ENCODE measurements at places on chromosomes 11 and 22.

GRCh38 chr11:15795378-15795777 is 561.0 kb downstream of the SOX6 start:
- no peak for DNase-seq

- no peak for DNase-seq
These were observed 19.1 kb downstream of the RFPL2 start for GRCh38 chr22:32185821-32186220.

DNA sequence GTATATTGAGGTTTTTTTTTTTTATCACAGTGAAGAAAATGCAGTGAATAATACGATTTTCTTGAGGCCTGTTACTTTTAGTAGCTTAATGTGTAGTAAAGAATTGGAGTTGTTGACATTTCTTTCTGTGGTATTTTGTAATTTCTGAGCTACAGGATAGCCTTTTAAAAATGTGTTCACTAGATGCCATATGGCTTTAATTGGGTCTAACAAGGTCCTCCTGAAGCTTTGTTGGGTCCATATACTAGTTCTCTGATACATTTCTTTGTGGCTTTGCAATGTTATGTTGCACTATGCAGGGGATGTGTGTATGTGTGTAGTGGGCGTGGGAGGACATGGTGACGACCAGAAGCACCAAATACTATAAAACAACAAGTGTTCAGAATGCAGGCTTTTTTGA is 25.1 kb downstream of the FBXO7 start:
- DNase-seq: no peak

DNA sequence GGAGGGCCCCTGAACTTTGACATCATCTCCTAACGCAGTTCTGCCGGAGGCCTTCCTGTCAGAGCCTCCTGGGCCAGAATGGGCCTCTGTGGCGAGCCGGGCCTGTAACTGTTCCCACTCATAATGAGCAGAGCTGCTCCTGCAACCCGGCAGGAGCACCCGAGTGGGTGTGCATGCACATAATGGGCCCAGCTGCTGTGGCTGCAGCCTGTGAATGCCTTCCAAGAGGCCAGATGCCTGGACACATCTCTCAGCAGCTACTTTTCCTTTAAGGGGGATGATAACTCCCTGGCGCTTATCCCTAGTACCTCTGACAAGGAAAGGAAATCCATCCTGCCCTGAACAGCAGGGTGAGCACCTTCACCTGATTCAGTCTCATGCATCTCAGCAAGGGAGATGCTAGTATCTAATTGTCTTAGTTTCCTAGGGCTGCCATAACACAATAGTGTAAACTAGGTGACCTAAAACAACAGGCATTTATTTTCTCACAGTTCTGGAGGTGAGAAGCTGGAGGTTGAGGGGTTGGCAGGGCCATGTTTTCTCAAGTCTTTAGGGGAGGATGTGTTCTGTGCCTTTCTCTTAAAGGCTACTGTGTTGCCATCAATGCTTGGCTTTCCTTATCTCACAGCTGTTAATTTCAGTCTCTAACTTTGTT is 120.5 kb downstream of the TEAD1 start:
- no peak for DNase-seq

- no peak for DNase-seq
These were observed 495 bp upstream of the IFITM1 start for GRCh38 chr11:313304-313786.

GRCh38 chr11:28342716-28343115 is 234.5 kb downstream of the METTL15 start:
- DNase-seq: no peak

DNA sequence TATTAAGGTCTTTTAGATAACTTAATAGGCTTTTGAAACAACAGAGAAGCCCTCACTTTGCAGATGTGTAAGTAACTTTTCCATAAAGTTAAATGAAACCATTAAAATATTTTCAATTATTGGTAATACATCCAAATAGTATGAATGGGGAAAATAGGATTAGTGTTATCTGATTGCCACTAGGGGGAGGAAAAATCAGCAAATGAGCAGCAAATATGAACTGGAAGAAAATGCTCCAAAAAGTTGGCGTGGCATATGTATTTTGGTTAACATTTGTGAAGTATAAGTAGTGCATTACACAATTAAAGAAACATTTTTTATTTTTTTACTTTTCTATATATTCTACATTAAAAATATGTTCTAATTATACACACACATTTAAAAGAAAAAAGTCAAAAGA is 259.8 kb upstream of the ANO5 start:
- no peak for DNase-seq

DNA sequence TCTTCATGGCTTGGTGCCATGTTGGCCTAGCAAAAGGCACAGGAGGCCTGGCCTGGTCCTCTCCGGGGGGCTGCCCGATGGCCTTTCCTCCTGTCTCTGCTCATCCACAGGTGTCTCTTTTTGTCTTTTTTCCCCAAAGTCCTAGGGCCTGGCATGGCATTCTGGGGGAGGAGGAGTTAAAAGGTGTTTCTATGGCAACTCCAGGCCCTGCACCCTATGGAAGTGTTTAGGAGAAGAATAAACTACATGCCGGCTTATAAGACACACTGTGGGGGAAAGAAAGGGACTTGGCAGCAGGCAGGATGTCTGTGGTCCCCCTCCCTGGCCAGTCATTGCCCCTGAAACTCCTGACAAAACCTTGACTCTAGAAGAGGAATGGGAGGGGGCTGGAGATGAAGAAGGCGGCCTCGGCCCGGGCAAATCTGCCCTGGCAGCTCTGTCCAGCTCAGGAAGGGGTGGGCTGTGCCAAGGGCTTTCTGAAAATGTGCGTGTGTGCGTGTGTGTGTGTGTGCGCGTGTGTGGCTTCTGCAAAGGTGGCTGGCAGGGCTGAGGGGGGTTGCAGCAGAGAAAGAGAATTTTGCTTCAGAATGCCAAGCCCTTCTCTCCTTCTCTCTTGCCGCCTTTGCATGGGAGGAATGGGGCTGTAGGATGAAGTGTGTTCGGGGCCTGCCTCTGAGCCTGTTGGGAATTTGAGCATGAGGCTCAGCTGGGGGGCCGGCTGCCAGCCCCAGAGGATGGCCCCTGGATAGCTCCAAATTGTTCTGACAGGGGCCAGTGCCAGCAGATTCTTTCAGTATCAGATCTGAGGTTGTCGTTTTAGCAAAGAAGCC is 3.2 kb downstream of the TIMP3 start:
- no peak for DNase-seq

GRCh38 chr22:45014654-45015053 is 4.8 kb upstream of the PHF21B start:
- DNase-seq: peak; percentile 13

Data from A673 (cell line).